GM12891 (cell line): ENCODE measurements at places on chromosomes 13 and 19.

- DNase-seq: no peak
Measured at GRCh38 chr13:46622630-46623256, 69.8 kb downstream of the LRCH1 start.

GRCh38 chr13:39463611-39464010 lies 139.4 kb downstream of the LHFPL6 start:
- DNase-seq: no peak

DNA sequence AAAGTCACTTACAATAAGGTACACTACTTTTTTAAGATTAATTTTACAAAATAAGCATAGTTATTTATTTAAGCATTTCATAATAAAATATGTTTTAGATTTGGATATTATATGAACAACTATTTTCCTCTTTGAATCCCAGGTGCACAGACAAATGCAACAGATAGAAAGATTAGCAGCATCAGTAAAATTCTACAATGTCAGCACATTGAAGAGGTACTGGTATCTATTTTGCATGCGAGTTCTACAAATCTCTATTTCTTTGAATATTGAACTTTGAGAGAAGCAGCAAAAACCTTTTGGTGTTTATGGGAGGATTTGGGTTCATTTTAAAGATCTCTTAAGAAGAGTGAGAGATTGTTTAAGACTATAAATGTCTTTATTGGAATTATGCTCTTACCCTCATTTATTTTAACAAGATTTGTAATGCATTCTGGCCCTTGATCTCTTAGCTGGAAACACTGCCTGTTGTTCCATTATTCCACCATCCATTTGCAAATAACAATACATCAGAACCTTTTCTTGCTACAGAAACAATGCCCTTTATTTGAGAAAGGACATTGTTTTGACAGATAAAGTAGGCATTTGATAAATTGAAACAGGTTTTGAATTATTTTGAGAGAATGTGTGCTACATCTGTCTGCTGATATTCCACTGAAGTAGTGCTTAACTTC lies 558.8 kb upstream of the KLHL1 start:
- DNase-seq: no peak

DNA sequence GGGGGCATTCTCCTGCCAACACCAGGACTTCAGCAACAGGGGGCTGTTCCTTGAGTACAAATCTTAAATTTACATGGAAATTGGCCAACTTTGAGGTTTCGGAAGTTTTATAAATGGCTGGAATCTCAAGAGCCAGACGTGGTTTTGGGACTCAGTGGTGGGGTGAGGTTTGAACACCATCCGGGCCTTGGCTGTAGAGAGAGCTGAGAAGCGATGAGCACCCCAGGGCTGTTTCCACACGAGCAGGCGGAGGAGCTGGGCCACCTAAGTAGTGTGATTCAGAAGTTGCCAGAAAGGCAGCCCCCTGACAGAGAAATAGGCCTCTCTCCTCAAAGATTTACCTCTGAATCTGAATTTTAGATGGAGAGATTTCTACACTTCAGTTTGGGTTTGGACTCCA lies 89.0 kb downstream of the FGF9 start:
- no peak for DNase-seq

GRCh38 chr19:17937371-17937900 lies 4.6 kb downstream of the CCDC124 start:
- no peak for DNase-seq

- DNase-seq: no peak
Measured at GRCh38 chr13:109780845-109781383, 5.5 kb downstream of the IRS2 start.

- no peak for DNase-seq
Measured at GRCh38 chr13:71417205-71417604, 449.8 kb downstream of the DACH1 start.

DNA sequence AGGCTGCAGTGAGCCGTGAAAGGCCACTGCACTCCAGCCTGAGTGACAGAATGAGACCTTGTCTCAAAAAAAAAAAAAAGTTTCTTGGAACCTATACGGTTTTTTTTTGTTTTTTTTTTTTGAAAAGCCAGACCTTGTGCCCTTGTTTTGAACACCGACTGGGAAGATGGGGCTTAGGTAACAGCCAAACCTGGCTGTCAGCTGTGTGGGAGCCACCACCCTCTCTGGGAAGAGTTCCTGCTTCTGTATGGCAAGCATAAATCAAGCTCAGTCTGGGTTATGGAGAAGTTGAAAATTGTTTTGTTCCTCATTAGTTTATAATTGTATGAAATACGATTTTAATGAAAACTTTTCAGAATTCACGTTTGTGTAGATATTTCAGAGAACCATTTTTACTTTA lies 39.5 kb downstream of the MPHOSPH8 start:
- no peak for DNase-seq

- DNase-seq: no peak
Measured at GRCh38 chr13:20798027-20798426, 24.3 kb upstream of the EEF1AKMT1 start.

DNA sequence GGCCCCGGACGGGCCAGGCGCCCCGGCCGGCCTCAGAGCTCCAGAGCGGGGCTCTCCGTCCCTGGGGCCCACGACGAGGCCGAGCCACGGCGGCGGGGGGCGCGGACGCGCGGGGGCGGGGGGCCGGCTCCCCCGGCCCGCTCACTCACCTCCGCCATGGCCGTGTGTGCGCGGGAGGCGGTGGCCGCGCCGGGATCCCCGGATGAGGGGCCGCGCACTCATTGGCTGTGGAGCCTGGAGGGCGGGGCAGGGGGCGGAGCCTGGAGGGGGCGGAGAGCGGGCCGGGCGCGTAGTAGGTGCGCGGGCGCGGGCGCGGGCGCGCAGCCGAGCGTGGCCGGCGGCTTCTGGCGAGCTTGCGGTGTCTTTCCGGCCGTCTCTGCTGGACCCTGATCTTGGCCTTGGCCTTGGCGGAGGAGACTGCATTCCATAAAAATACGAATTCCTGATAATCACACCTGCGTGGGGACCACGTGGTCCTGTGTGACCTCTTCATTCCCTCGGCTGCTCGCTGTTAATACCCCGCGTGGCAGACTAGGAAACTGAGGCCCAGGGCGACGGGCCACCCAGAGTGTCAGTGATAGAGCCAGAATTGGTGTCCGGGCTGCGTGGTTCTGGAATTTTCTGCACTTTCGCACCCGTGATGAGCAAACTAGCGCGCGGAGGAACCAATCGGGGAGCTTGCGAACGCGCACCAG lies at the start of gene MIER2:
MIER2 (minus strand) TSS at position 172 of the 695 bp plus-strand sequence; CDS start at position 158, 14 bp downstream.
- DNase-seq: peak; percentile 98

DNA sequence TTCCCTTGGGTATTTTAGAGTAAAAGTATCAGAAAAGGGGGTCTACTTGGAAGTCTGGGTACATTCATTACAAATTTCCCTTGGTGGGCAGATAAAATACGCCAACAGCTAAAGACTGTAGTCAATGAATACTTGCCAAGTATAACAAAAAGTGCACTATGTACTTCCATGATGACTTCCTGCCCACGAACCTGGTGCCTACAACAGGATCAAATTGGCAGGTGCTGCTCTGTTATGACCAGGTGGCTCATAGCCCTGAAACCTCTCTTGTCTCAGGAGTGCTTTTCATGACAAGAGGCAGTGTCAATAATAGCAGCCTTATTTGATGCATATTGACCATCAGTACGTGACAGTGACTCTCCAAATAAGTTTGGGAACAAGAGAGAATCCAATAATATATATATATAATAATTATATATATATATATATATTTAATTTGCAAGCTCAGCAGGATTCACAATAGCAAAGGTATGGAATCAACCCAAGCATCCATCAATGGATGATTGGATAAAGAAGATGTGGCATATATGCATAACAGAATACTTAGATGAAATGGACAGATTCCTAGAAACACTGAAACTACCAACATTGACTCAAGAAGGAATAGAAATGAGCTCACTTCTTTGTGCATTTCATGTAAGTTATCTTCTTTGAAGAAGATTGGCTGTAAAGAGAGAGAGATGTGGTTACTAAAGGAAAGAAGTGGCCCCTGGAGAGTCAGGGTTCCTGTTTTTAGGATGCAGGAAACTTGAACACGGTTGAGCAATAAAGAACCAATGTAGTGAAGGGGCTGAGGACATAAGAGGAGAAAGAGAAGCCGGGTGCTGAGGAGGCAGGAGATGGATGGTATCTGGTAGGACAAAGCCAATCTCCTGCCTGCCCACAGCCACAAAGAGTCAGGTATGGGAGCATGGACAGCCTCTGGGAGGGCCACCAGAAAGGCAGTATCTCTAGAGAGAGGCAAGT lies 52.0 kb upstream of the GTF2F2 start:
- no peak for DNase-seq

DNA sequence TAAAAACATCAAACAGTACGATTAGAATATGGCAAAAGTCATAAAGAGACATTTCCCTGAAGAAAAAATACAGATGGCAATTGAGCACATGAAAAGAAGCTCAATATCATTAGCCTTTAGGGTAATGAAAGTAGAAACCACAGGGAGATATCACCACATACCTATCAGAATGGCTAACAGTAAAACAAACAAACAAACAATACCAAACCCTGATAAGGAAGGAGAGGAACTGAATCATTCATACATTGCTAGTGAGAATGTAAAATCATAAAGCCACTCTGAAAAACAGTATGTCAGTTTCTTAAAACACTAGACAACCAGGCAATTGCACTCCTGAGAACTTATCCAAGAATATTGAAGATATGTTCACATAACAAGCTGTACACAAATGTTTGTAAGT lies 1342.5 kb upstream of the SLC10A2 start:
- no peak for DNase-seq

DNA sequence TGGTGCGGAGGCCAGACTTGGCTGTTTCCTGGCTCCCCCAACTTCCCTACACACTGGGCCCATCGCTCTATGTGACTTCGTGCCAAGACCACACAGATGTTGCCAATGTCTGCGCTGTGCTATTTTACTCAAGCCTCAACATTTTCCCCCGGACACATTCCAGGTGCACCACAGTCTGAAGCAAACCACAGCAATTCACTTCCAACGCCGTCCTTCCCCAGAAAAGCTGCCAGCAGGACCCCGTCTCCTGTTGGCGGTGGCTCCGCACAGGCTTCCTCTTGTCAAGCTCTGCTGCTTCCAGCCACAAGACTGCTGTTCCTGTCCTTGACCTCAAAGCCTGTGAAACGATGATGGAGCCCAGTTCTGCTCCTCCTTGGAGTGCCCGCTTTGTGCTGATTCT lies 100.7 kb downstream of the CRYL1 start:
- no peak for DNase-seq

GRCh38 chr19:45599286-45599685 lies 2.7 kb downstream of the GPR4 start:
- no peak for DNase-seq

DNA sequence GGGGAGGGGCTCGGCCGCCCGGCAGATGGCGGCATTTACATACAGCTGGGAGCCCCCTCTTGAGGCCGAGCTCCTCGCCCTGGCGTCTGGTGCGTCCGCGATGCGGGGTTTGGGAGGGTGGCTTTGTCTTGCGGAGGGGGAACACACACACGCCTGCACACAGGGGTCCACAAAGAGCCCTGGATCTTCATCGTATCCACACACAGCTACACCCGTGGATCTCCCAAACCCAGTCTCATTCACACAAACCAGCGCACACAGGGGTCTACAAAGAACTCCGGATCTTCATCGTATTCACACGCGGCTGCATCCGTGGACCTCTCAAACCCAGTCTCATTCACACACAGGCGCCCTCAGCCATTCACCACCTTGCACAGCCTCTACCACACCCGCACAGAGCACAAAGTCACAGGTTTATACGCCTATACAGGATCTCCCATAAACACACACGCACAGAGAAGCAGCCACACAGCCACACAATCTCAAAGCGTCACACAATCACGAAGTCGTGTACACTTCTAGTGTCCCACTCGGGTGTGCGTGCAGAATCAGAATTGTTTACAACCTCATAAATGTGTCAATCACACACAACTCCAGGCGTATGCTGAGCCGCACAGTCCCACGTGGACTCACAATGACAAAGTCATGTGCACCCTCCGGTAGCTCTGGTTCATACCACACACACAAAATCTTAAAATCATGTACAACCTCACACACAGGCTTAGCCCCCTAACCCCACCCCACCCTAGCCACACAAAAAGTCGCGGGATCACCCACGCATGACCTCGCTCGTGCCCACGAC lies 550 bp upstream of the DLL3 start:
- DNase-seq: no peak

DNA sequence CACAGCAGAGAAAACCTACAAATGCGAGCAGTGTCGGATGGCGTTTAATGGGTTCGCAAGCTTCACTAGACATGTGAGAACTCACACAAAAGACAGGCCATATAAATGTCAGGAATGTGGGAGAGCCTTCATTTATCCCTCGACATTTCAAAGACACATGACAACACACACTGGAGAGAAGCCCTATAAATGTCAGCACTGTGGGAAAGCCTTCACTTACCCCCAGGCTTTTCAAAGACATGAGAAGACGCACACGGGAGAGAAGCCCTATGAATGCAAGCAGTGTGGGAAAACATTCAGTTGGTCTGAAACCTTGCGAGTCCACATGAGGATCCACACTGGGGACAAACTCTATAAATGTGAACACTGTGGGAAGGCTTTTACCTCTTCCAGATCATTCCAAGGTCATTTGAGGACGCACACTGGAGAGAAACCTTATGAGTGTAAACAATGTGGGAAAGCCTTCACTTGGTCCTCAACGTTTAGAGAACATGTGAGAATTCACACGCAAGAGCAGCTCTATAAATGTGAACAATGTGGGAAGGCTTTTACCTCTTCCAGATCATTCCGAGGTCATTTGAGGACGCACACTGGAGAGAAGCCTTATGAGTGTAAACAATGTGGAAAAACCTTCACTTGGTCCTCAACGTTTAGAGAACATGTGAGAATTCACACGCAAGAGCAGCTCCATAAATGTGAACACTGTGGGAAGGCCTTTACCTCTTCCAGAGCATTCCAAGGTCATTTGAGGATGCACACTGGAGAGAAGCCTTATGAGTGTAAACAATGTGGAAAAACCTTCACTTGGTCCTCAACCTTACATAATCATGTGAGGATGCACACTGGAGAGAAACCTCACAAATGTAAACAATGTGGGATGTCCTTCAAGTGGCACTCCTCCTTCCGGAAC lies 16.8 kb downstream of the ZNF57 start:
- DNase-seq: no peak
